Chondrocyte (in vitro differentiated cells): ENCODE measurements at places on chromosomes 3 and 15. TPM values are rescaled to one million over a fixed set of nuclear protein-coding genes. Genes with fewer than 3 reads are reported as not detected.

GRCh38 chr3:193124861-193125260 is 116.2 kb upstream of the PLAAT1 start:
- no peaks in the 10 kb centered on the region for H3K36me3 ChIP-seq
- DNase-seq, result no peak
- no peak overlapping the region for H3K27ac ChIP-seq
- H3K27me3 ChIP-seq, result peaks cover 24% of the 10 kb centered on the region
- H3K4me3 ChIP-seq, result no peak overlapping the region

DNA sequence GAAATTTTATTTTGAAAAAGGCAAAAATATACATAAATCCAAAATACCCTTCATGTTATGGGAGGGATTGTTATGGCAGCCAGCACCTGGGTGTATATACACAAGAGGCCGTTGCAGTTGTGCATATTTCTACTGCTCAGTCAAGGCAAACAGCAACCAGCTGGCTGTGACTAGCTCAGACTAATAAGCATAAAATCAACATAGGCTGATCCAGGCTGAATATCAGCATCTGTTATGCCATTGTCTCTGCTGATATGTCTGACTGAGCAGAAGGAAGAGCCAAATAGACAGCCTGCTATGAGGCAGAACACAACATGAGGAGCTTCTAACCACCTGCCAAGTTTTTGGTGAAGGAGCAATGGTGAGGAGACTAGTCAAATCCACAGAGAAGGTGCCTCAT is 457.5 kb upstream of the ALCAM start:
- H3K27ac ChIP-seq, result peak overlapping the region; percentile 80
- no peaks in the 10 kb centered on the region for H3K27me3 ChIP-seq
- H3K4me1 ChIP-seq, result peaks cover 40% of the 10 kb centered on the region
- no peaks in the 10 kb centered on the region for H3K36me3 ChIP-seq

GRCh38 chr15:25950014-25950413 is 86.9 kb upstream of the ATP10A start:
- H3K4me3 ChIP-seq, result no peak overlapping the region
- H3K4me1 ChIP-seq, result peaks cover 9% of the 10 kb centered on the region
- H3K27me3 ChIP-seq, result peaks cover 2% of the 10 kb centered on the region
- H3K27ac ChIP-seq, result no peak overlapping the region
- no peak for DNase-seq
- peaks cover 4% of the 10 kb centered on the region for H3K36me3 ChIP-seq

The LEKR1 gene
- total RNA-seq, result 0.45 to 0.59 TPM in 2 of 3 replicates, not detected in the other

DNA sequence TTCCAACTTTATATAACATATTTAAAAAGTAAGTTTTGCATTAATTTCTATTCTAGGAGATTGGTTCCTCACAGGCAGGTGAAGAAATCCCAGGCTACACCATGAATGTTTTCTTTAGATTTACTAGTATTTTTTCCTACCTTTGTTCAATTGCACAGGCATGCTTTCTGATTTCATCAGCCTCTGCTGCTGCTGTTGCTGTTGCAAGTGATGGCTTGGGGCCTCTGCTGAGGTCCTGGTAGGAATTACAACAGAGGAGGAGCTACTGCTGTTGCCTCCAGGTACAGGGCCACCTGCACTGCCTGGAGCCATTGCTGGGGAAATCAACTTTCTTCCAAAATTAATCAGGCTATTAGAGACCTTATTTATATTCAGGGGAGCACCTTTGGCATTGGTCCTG is 353.3 kb downstream of the PLCL2 start:
- no peak overlapping the region for H3K4me3 ChIP-seq
- H3K4me1 ChIP-seq, result peaks cover 8% of the 10 kb centered on the region
- H3K27me3 ChIP-seq, result no peaks in the 10 kb centered on the region
- no peak for DNase-seq
- peak overlapping the region; percentile 70 for H3K27ac ChIP-seq

DNA sequence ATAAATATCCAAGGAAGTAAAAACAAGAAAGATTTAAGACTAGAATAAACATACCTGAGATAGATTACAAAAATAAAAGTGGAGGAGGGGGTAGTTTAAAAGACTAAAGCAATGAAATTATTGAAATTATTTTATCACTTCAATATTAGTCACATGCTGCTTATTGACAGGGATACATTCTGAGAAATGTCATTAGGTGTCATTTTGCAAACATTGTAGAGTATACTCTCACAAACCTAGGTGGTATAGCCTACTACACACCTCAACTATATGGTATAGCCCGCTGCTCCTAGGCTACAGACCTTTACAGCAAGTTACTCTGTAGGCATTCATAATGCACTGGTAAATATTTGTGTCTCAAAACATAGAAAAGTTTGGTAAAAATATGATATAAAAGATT is 77.1 kb upstream of the MLF1 start:
- no peak overlapping the region for H3K27ac ChIP-seq
- H3K27me3 ChIP-seq, result no peaks in the 10 kb centered on the region
- H3K4me3 ChIP-seq, result no peak overlapping the region

GRCh38 chr15:75952525-75952924 is 48.8 kb downstream of the FBXO22 start:
- no peak overlapping the region for H3K4me3 ChIP-seq
- no peak for DNase-seq
- peaks cover 9% of the 10 kb centered on the region for H3K27me3 ChIP-seq
- no peak overlapping the region for H3K27ac ChIP-seq

The IP6K1 gene
- total RNA-seq, result 38.9 to 44.4 TPM (median 40.1 TPM) in 3 replicates

- peaks cover 62% of the 10 kb centered on the region for H3K4me1 ChIP-seq
- no peak for DNase-seq
- H3K27me3 ChIP-seq, result no peaks in the 10 kb centered on the region
- no peak overlapping the region for H3K27ac ChIP-seq
- H3K4me3 ChIP-seq, result no peak overlapping the region
These were observed 3.1 kb downstream of the SH3BP5 start for GRCh38 chr3:15329046-15330005.

DNA sequence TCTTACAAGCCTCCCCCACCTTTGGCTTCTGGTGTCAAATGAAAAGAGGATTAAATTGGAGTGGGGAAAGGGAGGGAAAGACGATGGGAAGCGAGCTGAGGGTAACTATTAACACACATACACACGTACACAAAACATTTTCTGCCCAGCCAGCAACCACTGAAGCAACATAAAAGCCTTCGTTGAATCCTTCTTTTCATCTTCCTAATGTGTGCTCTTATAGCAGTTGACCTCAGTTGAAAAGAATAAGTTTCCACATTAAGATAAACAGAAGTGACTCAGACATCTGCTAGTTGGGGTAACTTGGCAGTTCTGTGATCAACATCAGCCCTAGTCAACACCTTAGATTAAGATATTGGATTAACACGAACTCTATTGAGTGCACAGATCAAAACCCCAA is 558.5 kb downstream of the MECOM start:
- no peaks in the 10 kb centered on the region for H3K27me3 ChIP-seq
- no peak for DNase-seq
- peaks cover 3% of the 10 kb centered on the region for H3K4me1 ChIP-seq
- H3K27ac ChIP-seq, result no peak overlapping the region

DNA sequence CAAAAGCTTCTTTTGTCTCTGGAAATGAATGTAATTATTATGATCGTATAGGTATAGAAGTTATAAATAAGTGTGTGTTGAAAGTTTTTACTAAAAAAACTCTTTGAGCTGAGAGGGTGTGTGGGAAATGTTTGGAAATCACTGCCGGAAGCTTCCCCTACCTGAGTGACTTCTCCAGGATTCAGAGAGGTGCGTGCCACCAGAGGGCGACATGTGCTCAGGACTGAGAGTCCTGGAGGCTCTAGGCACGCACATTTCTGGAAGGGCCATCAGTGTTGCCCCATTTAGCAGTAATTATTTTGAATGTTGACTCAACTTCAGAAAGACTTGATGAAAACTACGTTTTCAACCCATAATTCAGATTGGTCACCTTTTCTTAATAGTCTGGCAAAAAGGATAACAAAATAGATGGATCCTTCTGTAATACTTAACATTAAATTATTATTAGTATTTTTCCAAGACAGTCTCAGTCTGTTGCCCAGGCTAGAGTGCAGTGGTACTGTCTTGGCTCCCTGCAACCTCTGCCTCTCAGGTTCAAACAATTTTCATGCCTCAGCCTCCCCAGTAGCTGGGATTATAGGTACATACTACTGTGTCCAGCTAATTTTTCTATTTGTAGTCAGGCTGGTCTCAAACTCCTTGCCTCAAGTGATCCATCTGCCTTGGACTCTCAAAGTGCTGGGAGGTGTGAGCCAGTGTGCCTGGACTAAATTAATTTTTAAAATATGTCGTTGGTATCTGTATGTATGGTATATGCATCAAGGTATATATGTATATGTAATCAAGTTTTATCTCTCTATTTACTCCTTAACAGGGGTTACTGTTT is 34.5 kb downstream of the GPR171 start:
- no peak overlapping the region for H3K4me3 ChIP-seq
- H3K27ac ChIP-seq, result no peak overlapping the region
- no peak for DNase-seq
- H3K4me1 ChIP-seq, result peaks cover 15% of the 10 kb centered on the region
- H3K36me3 ChIP-seq, result no peaks in the 10 kb centered on the region

DNA sequence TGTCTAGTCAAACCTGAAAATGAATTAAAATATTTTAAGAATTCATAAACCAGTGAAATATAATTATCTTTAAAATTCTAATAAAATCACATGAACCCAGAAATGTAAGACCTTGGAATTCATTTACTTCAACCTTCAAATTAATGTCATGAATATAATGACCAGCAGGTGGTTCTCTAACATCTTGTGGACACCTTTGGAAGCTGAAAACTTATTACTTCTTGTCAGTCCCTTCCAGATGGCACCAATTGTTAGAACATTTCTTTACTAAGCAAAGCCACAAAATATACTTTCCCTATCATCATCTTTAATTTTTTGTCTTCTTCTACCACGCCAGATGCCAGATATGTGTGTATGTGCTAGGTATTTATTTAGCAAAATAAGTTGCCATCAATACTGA is 240.0 kb downstream of the MBNL1 start:
- no peak for DNase-seq
- H3K4me1 ChIP-seq, result no peaks in the 10 kb centered on the region
- H3K27ac ChIP-seq, result no peak overlapping the region
- H3K36me3 ChIP-seq, result no peaks in the 10 kb centered on the region
- H3K4me3 ChIP-seq, result no peak overlapping the region

DNA sequence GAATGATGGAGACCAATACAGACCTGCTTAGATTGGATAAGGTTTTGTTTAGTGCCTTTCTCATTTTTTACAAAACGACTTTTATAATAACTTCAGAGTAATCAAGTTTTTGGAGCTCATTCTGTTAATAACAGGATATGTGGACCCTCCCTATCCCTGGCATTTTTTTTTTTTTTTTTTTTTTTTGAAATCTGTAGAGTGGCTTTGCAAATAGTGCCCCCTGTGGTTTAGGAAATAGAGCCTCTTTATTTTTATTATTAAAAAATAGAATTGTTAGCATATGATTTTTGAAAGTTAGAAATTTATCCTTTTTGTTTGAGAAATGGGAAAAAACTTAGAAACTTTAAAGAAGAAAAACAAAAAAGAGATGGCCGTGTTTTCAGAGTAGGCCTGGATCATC is 11.4 kb downstream of the SKIL start:
- H3K4me1 ChIP-seq, result peaks cover 63% of the 10 kb centered on the region
- no peaks in the 10 kb centered on the region for H3K27me3 ChIP-seq
- no peak overlapping the region for H3K27ac ChIP-seq
